Activated CD4-positive, alpha-beta T cell treated with anti-CD3 and anti-CD28 coated beads for 4 hours (primary cell): ENCODE measurements at places on chromosomes 3 and 15.

GRCh38 chr15:78093242-78094020 is 1.1 kb downstream of the SH2D7 start:
- no peak for DNase-seq

DNA sequence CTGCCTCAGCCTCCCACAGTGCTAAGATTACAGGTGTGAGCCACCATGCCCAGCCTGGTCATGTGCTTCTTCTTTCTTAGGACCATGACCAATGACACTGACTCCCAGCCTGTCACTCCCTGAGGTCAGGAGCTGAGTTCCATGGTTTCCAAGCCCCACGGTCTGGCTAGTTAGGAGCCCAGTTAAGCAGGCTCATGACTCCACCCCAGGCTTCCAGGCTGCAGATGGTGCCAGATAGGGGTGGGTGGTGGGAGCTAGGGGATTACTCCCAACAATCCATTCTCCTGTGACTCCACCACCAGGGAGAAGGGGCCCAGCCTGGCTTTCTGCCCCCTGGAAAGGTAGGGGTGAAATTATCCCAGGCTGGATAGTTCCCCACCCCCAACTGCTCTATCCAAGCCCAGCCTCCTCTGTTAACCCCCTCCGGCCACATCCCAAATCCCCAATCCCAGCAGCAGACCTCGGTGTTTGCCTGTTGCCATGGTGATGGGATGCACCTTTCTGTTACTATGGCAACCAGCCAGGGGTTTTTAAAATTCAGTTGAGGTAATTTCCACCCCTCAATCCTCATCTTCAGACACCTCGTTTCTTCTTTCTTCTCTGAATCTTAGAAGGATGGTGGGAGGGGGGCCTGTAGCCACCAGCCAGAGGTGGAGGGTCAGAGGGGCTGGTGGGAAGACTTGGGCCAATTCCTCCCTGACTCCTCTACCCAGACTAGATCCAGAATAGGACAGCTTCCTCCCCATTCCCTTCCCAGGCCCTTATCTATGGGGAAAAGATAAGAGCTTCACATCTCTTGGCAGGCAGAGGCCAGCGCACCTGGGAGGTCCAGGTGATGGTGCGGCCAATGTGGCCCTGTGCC is 22.5 kb upstream of the SEMA3F start:
- no peak for DNase-seq

GRCh38 chr3:160778480-160778879 is 22.4 kb downstream of the PPM1L start:
- DNase-seq = no peak

GRCh38 chr3:66154444-66154861 is 66.3 kb upstream of the SLC25A26 start:
- no peak for DNase-seq

DNA sequence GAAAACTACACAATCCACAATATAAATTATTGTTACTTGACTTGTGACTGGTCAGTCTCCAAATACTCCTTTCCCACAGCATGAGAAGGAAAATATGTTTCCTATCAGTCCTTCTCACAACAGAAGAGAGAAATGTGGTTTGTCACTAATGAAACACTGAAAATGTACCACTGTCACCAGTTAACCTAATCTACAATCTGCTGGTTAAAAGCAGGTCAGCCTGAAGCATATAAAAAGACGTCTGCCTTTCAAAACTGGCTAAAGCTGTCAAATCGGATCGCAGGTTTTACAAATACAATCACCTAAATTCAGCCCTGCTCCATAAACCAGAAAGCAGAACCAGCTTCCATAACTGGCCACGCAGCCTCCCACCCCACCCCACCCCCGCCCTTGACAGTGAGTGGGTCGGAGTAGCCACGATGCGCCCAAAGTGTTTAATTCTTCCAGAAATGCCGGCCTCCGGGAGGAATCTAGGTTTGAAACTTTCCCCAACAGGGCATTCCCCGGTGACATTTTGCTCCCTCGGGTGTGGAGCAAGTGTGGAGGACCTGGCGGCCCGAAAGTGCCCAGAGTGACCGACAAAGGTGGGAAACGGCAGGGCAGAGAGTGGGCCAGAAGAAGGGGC is 682 bp downstream of the ETFA start:
- DNase-seq = no peak

GRCh38 chr3:197682713-197683112 is 54.0 kb downstream of the RUBCN start:
- DNase-seq = no peak

DNA sequence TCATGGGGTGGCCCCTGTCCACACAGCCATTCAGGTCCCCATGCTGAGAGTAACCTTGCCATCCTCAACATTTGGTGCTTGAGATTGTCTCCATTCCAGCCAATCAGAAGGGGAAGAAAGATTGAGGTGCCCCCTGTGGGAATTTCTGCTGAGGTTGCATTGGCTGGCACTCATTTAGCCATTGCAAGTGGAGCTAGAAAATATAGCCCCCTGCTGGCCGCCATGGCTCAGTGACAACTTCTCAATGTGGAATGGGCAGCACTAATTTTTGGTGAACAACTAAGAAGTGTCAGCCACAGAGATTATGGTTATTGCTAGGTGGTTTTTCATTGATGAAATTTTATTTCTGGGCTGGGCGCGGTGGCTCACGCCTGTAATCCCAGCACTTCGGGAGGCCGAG is 22.0 kb downstream of the COL6A6 start:
- DNase-seq = no peak

DNA sequence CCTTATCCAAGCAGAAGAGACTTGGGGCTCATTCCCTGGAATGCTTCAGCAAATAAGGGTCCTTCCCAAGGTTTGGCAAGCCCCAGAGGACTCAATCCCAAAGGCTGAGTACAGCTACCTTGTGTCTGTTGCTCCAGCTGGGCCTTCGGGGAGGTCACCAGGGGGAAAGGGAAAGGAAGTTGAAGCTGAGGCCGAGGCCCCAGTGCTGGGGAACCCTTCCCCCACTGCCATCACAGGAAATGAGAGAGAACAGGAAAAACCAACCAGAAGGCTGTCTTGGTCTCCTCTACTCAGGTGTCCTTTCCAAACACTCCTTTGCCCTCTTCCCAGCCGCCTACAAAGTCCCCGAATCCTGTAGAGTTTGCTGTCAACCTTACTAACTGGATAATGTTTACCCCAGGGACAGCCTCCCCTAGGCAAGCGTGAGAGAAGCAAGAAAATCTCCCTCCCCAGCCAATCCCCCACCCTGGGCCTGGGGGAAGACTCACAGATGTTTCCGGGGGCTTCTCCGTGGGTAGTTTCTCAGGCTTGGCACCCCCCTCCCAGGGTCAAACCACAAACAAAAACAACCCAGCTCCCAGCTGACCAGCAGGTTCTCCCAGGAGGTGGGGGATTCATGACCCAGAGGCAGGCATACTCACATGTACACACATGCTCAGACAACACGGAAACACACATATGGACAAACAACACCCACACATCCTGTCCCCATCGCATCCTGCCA is 5.5 kb downstream of the CSRNP1 start:
- no peak for DNase-seq

GRCh38 chr15:72338617-72339321 is 18.8 kb upstream of the CELF6 start:
- no peak for DNase-seq

GRCh38 chr3:4992118-4992517 is 12.9 kb downstream of the BHLHE40 start:
- DNase-seq = no peak

DNA sequence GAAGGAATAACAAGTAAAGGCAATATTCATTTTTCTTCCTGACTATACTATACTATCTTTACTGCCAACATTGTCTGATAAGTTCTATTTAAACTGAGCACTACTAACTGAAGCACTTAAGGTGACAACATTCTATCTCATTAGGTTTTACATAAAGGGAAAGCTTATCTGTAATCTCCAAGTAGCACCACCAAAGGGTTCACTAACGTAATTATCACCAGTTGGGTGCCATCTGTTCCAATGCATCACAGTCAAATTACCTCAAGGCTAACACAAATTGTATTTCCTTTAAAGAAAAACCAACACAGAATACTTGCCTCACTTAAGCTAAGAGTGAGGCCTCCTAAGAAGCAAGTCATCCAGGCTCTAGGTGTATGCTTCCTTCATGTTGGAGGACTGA is 453.8 kb downstream of the RAP2B start:
- no peak for DNase-seq

- DNase-seq = no peak
Observed at GRCh38 chr3:142180761-142181362, 31.5 kb upstream of the TFDP2 start.

- no peak for DNase-seq
Observed at GRCh38 chr15:53233801-53234200, 443.7 kb upstream of the ONECUT1 start.

DNA sequence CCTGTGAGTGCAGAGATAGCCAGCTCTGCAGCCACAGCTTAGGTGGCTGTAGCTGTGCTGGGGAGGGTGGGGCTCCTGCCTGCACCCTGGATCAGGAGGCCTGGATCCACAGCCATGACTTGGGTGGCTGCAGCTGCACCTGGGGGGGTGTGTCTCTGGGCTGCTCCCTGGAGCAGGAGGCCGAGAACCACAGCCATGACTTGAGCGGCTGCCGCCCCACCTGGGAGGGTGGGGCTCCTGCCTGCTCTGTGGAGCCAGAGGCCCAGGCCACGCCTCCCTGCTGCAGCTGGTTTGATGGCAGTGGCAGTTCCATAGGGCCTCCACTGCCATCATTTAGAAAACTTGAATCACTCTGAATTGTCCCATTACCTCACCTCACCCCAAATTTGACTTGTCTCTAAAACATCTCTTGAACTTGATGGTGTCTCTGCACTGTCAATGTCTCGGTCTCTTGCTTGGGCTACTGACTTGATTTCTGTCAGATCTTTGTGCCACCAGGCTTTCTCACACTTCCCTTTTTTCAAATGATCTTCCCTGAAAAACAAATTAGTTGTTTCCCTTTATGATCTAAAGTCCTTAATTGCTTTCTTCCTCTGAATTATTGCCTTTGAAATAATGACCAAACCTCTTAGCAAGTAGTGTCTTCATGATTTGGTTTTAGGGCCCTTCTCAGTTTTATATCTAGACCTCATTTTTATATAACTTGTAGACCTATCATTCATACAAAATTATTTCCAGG is 313.2 kb upstream of the MME start:
- DNase-seq = no peak

- no peak for DNase-seq
Observed at GRCh38 chr3:197501879-197502620, 53.7 kb downstream of the BDH1 start.
